Stromal cell of bone marrow (primary cell): ENCODE measurements at places on chromosomes 13 and 19.

GRCh38 chr19:42487798-42488178, 40.5 kb downstream of the CEACAM1 start:
- no peak for DNase-seq

GRCh38 chr13:30107521-30108136, 199.7 kb downstream of the KATNAL1 start:
- DNase-seq = peak; percentile 73

DNA sequence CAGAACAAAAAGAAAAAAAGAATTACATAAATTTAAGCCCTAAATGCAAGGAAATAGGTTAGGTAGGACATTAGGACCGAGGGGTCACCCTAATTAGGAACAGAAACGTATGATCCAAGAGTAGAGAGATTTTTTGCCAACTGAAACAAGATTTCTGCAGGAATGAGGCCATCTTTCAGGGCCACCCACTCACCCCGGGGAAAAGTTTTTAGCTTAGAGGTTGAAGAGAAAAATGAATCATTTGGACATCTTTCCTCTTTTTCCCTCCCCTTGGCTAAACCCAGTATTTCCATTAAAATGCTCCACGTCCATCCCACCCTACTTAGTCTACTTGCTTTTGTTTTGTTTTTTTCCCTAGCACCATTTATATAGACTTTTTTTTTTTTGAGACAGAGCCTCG, 10.6 kb upstream of the PNMA8A start:
- DNase-seq = peak; percentile 82

- DNase-seq = no peak
Measured at GRCh38 chr13:101025519-101025918, 350.9 kb upstream of the TMTC4 start.
